ENCODE measurements at places on chromosomes 16 and 17. TPM values are rescaled to one million over a fixed set of nuclear protein-coding genes. Genes with fewer than 3 reads are reported as not detected.

- DNase-seq, result no peak
These were observed 5.3 kb upstream of the WSCD1 start for GRCh38 chr17:6064868-6065267.

KRT33B gene
- total RNA-seq, result not detected

PRCD gene
- 4.5 TPM for total RNA-seq

DNA sequence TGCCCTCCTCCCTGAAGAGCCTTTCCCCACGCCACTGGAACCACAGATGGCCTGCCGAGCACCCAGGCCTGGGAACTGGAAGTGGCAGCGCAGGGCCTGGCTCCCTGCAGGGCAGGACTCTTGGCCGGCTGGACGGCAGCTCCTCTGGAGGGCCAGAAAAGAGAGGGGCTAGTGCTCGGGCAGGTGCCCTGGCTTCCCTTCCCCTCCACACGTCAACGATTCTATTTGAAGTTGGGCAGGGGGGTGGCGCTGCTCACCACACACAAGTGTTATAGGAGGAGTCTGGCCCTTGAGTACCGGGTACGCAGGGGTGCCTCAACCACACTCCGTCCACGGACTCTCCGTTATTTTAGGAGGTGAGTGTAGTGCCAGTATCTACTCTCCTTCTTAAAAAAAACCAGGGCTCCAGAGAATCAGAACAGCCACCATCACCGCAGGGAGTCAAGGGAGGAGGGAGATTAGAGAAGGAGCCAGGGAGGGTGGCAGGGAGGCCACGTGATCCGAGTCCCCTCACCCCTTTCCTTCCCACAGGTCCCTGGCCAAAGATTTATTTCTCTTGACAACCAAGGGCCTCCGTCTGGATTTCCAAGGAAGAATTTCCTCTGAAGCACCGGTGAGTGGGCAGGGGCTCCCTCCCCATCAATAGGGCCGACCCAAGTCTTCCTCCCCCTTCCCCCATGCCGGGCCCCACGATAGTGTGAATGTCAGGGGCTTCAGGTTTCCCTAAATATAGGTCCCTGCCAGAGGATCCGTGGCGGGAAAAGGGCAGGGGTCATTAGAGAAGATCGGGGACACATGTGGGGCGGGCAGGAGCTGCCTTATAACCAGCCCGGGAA, 1.4 kb upstream of the ALDOA start:
- peak; percentile 56 for DNase-seq

KRTAP4-6 gene
- not detected for total RNA-seq

KRT17 gene
- total RNA-seq, result 0.53 TPM

KCNJ16 gene
- total RNA-seq, result not detected

GRCh38 chr17:83050651-83051395, 28.6 kb upstream of the METRNL start:
- peak; percentile 54 for DNase-seq

DNA sequence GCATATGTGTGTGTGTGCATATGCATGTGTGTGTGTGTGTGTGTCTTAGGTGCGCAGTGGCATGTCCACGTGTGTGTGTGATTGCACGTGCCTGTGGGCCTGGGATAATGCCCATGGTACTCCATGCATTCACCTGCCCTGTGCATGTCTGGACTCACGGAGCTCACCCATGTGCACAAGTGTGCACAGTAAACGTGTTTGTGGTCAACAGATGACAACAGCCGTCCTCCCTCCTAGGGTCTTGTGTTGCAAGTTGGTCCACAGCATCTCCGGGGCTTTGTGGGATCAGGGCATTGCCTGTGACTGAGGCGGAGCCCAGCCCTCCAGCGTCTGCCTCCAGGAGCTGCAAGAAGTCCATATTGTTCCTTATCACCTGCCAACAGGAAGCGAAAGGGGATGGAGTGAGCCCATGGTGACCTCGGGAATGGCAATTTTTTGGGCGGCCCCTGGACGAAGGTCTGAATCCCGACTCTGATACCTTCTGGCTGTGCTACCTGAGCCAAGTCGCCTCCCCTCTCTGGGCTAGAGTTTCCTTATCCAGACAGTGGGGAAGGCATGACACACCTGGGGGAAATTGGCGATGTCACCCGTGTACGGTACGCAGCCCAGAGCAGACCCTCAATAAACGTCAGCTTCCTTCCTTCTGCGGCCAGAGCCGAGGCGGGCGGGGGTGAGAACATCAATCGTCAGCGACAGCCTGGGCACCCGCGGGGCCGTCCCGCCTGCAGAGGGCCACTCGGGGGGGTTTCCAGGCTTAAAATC, 47.6 kb downstream of the IL21R start:
- no peak for DNase-seq

DNA sequence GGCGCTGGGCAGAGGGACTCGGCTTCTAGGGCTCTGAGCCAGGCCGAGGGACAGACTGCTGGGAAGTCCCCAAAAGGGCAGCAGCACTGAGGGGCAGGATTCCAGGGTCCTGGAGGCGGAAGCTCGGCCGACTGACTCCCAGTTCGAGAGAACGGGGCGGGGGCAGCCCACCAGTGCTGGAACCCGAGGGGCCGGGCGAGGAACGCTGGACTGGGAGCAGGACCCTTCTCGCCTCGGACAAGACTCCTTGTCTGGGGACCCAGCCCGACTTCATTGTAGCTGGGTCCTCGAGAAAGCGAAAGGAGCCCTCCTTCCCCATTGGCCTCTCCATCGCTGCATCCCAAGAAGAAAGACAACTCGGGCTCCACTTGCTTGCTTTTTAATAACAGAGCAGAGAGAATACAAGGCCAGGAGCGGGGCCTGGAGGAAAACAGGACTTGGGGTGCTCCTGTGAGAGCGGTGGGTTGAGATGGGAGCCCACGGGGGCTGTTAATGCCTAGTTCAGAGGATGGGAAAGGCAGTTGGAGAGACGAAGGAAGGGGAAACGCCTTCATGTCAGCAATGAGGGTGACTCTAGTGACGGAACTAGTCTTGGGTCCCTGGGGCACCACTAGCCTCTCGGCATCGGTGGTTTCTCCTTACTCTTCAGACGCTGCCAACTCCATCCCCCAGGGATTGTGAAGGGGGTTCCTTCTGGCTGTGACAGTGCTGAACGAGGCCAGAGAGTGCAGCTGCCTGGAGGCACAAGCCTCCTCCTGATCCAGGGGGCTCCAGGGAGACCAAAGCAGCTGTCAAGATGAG, 492 bp upstream of the CAMTA2 start:
- DNase-seq, result no peak

DNA sequence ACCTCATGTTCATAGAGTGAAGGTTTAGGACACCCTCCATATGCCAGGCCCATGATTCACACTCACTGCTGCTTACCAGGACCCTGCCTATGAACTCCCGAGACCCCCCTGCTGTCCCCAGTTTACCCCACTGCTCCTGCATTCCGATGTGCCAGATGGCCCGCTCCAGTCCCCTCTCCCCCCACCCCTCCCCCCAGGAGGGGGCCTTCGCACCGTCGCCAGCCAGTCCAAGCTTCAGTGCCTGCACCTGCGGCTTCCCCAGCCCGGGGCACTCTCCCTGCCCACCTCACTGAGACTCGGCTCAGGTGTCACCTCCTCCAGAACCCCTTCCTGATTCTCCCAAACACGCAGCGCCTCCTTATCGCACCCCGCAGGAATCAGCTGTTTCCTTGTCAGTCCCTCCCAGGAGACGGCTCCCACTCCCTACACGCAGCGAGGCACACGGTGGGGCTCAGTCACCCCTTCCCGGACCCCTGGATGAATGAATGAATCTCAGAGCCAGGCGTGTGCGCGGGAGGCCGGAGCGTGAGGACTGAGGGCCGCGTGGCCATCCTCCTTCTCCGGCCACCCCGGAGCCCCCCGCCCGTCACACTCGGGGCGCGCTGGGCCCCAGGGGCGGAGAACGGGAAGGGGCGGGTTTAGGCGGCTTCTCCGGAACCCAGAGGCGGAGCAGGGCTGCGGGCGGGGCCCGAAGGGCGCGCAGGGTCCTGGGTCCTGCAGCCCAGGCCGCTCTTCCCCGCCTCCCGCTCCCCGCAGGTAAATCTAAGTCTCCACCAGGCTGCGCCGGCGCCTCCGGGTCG, 1.6 kb downstream of the MYO1C start:
- peak; percentile 82 for DNase-seq

CAPNS2 gene
- total RNA-seq, result not detected

OTOP2 gene
- not detected for total RNA-seq

GRCh38 chr16:12917653-12918052, 16.3 kb downstream of the SHISA9 start:
- no peak for DNase-seq

DNA sequence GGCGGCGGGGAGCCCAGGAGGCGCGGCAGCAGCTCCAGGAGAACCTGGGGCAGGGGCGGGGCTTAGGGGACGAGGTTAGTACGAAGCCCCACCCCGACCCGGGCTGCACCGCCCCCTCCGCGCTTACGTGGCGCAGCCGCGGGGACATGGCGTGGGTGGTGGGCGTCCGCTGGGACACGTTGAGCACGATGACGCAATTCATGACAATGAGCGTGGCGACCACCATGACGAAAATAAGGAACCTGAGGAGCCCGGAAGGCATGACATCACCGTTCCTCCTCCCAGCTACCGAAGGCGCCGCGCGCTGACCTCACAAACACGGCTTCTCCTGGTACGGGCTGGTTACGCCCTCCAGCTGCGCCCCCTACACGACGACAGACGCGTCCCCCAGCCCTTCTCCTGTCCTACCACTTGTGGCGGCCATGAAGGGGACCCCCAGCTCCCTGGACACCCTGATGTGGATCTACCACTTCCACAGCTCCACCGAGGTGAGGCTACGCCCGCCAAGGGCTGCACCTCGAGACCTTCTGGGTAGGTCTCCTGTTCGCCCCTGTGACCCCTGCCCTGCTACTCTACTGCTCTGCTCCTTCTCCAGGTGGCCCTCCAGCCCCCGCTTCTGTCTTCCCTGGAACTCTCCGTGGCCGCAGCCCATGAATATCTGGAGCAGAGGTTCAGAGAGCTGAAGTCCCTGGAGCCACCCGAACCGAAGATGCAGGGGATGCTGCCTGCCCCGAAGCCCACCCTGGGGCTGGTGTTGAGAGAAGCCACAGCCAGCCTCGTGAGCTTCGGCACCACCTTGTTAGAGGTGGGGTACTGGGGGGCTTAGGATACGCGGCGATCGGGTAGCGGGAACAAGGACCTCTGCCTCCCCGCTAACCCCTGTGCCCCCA, at the start of gene C17orf107:
C17orf107 (plus strand) TSS at position 196 of the 890 bp plus-strand sequence; CDS start at position 423, 227 bp downstream.
- peak; percentile 84 for DNase-seq

PRSS21 gene
- total RNA-seq, result 1.2 TPM

DNA sequence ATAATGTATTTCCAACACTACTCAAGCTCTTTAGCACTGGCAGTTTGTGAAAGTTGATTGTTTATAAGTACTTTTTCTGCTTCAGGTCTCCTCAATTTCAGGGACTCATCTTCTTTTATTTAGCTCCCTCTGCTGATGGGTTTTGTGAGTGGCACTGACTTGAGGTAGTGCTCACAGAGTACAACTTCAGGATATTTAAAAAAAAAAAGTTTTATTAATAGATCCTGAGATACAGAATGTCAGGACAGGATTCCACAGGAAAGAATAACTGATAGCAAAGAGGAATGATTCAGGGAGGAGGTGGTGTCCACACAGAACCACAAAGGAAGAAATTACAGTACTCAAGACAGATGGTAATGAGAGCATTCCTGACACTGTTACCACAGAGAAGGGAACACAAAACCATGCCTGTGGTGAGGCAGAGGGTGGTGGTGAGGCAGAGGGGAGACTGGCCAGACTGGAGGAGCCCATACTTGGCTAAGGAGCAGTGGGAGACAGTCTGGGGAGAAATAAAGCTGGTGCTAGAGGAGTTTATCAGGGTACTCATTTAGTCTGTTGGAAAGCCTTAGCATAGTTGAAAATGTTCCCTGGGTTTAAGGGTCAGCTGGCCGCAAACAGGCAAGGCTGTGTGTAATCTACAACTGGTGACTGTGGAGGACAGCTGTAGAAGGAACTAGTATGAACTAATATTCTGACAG, 63.7 kb downstream of the SPAG9 start:
- DNase-seq, result peak; percentile 40

DNAAF8 gene
- total RNA-seq, result 0.14 TPM

ADAT1 gene
- 46.0 TPM for total RNA-seq

DNA sequence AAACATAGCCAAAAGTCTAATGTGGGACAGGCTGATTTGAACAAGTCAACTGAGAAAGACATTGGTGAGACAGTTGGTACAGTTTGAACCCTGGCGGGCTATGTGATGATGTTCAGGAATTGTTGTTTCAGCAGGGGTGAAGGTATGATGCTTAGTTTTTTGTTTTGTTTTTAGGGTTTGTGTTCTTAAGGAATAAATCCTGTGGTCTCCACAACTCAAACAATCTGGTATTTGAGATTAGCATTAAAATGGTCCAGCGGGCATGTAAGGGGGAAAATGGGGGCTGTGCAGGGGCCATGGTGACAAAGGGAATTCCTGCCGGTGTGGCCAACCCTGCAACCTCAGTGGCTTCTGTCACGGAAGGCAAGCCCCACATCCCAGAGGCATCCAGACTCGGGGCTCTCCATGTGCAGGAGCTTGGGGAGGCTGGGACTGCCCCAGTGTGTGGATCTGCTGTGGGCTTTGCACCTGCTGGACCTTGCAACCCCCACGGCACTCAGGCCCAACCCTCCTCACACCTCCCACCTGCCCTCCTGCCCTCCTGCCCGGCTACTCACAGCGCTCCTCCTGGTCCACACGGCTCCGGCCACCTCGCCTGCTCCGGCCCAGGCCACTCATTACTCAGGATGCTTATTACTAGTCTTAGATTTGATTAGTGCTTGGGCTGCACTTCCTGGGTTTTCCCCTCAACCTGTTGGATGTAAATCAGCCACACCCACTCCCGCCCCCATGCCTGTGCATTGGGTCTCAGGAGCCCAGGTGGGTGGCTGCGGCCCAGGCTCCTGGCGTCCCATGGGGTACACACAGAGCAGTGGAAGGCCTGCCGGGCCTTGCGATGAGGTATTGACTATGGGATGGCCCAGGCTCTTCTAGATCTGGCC, at the start of gene TNFRSF13B:
TNFRSF13B (minus strand) TSS at position 661 of the 881 bp plus-strand sequence; CDS start at position 618, 43 bp downstream.
- DNase-seq, result no peak

DNA sequence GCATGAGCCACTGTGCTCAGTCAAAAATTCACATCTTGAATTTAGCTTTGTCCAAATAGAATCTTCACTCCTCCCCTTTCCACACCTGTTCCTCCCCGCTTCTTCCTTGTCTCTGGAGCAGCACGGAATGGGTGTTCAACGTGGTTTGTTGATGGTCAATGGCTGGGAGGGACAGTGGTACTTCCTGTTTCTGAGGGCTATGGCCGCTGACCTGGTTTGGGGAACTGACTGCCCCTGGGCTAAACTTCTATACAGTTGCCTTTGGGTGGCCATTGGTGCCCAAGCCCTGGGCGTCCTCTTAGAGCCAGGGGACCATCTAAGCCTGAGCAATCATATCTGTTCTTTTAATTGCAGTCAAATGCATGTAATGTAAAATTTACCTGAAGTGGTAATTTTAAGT, 19.1 kb upstream of the WFIKKN2 start:
- no peak for DNase-seq

DNA sequence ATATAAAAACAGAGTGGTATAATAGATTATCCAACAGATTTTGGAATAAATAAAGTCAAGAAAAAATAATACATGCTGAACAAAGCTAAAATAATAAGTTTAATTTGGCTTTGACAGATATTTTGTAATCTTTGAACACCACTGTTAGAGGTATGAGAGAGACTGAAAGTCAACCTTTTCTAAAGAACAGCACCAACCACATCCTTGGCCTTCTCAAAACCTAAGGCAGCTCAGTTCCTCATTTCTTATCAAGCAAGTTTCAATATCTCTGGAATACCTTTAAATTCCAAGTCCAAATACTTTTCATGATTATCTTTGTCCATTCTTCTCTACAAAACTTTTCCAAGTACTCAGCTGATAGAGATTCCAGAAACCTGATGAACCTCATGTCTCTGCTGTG, 1603.8 kb downstream of the CDH8 start:
- no peak for DNase-seq
